ENCODE measurements at places on chromosomes 1 and 21.

DNA sequence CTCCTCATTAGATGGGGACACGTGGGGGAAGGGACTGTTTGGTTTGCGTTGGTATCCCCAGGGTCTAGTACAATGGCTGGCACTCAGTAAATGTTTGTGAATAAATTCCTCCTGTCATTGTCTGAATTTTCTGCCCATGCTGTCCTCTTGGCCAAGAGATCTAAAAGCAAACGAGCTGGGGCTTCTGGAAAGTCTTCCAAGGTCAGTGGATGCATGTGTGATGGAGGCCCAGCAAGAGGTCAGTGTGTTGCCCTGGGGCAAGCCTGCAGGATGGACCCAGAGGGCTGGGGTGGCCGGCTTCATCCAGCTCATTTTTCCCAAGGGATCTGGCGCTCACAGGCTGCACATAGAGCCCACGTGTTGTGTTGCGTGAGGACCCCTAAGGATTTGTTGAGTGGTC lies 30.0 kb upstream of the JUN start:
- DNase-seq = no peak

GRCh38 chr1:62977366-62977765 lies 193.4 kb downstream of the ATG4C start:
- no peak for DNase-seq

- no peak for DNase-seq
Observed at GRCh38 chr1:115036814-115037507, 7.3 kb downstream of the TSHB start.

DNA sequence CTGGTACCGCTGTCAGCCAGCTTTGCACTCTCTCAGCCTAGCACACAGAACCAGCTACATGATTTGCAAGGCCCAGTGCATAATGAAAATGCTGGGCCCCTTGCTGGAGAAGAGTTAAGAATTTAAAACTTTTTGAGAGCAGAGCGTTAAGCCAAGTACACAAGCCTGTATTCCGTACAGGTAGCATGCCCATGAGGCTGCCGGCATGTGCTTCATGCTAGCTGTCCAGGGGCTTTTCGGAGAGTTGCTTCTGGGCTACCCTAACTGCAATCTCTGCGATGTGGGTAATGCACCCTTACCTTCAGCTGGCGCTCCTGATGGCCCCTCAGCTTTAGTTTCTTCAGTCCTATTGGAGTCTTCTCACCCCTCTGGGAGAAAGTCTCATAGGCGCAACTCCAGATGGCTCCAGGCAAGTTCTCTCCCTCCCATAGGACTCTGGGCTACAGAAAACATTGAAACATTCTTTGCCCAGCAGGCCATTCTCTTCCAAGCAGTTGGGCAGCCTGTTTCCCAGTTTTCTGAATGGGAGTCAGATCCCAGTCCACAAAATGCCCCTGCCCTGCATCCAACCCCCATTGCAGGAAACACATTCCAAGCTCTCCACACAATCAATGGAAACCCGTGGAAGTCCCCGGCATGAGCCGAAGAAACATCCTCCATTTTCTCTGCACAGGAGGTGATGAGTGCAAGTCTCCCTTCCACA lies 5.7 kb upstream of the AKT3 start:
- no peak for DNase-seq

GRCh38 chr1:147267711-147268110 lies 25.2 kb downstream of the CHD1L start:
- no peak for DNase-seq

GRCh38 chr1:47572731-47573430 lies 135.0 kb downstream of the FOXD2 start:
- no peak for DNase-seq

- DNase-seq = no peak
Observed at GRCh38 chr1:94286864-94287437, 49.6 kb upstream of the ARHGAP29 start.

GRCh38 chr1:165451691-165452090 lies 6.8 kb upstream of the RXRG start:
- no peak for DNase-seq

DNA sequence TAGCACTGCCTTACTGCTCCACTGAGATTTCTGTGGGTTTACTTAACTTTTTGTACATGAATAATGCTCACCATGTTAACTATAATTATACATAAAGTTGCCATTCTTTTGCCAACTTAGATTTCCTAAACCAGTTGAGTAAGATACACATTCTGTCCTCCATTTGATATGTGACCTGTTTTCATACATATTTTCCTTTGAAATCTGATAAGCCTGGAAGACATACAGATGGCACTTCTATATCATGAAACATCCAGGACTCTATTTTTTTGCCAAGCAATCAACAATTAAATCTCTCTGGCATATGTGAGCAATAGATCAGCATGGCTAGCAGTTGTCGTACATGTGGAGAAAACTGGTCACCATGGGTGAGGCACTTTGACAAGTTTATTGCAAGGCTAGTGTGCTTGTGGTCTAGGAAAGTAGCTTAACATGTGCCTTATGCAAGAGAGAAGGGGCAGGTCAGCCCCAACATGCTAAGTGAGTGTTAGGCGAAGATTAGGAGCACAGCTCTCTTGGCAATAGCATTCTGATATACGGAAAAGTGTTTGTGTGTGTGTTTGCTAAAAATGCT lies 14.2 kb downstream of the PRRX1 start:
- no peak for DNase-seq

- DNase-seq = no peak
Observed at GRCh38 chr1:114009393-114009792, 30.1 kb downstream of the OLFML3 start.
